Right atrium auricular region (tissue), 2 donors: ENCODE measurements at places on chromosomes 6 and 20. TPM values are rescaled to one million over a fixed set of nuclear protein-coding genes. Genes with fewer than 3 reads are reported as not detected.

EPPIN gene
- not detected for total RNA-seq

FERMT1 gene
- total RNA-seq, result 1.5 TPM

DNA sequence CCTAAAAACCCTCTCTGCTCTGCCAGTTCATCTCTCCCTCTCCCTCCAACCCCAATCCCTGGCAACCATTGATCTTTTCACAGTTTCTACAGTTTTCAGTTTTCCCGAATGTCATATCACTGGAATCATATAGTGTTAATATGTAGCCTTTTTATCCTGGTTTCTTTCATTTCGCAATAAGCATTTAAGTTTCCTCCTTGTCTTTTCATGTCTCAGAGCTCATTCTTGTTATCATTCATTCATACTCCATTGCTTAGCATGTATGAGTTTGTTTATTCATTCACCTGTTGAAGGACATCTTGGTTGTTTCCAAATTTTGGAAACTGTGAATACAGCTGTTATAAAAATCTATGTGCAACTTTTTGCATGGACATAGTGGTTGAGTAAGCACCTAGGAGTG, 5.5 kb upstream of the PCMTD2 start:
- DNase-seq, result no peak

- no peak for DNase-seq
Observed at GRCh38 chr20:46943861-46944591, 49.4 kb downstream of the EYA2 start.

MACROD2 gene
- total RNA-seq, result 10.4 TPM

FNDC1 gene
- 1.8 TPM for total RNA-seq

- DNase-seq, result no peak
Observed at GRCh38 chr6:46233129-46233528, 62.3 kb upstream of the ENPP5 start.

SLA2 gene
- total RNA-seq, result 0.37 TPM

TSPYL4 gene
- 34.5 TPM for total RNA-seq
